ENCODE measurements at places on chromosomes 5 and 9.

- no peak for DNase-seq
These were observed 5.8 kb downstream of the ENC1 start for GRCh38 chr5:74634611-74635286.

GRCh38 chr5:124102486-124102885 is 590.5 kb downstream of the CSNK1G3 start:
- no peak for DNase-seq

GRCh38 chr5:2833556-2833955 is 82.1 kb upstream of the IRX2 start:
- no peak for DNase-seq

DNA sequence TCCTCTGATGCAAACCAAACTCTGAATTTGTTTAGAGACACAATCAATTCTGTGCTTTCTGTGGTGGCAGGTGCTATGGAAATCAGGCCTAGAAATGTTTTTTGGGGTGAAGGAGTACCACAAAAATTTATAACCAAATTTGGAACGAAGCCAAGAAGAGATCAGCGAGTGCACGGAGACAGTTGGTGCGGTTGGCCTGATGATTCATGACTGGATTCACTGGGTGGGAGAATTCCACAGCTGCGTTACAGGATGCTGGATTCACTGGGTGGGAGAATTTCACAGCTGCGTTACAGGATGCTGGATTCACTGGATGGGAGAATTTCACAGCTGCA is 135.6 kb upstream of the IRX4 start:
- no peak for DNase-seq

DNA sequence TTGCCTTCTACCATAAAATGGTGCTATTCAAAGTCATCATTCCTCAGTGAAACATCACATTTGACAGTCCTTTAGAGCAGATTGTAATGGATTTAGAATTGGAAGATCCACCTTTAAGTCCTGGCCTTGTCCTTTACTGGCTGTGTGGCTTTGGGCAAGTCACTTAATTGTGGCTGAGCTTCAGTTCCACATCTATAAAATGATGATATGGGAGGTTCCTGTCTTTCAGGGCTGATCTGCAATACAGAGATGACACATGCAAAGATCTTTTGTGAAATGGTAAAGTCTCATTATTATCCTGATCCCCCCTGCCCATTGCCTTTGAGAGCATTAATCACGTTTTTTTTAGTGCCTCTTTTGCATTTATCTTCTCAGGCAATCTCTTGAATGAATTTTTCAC is 58.2 kb downstream of the ZFAND5 start:
- DNase-seq = no peak

- peak; percentile 39 for DNase-seq
These were observed 33.3 kb downstream of the NKX2-5 start for GRCh38 chr5:173201636-173202265.

GRCh38 chr9:71663216-71663615 is 105.1 kb downstream of the CEMIP2 start:
- DNase-seq = no peak

DNA sequence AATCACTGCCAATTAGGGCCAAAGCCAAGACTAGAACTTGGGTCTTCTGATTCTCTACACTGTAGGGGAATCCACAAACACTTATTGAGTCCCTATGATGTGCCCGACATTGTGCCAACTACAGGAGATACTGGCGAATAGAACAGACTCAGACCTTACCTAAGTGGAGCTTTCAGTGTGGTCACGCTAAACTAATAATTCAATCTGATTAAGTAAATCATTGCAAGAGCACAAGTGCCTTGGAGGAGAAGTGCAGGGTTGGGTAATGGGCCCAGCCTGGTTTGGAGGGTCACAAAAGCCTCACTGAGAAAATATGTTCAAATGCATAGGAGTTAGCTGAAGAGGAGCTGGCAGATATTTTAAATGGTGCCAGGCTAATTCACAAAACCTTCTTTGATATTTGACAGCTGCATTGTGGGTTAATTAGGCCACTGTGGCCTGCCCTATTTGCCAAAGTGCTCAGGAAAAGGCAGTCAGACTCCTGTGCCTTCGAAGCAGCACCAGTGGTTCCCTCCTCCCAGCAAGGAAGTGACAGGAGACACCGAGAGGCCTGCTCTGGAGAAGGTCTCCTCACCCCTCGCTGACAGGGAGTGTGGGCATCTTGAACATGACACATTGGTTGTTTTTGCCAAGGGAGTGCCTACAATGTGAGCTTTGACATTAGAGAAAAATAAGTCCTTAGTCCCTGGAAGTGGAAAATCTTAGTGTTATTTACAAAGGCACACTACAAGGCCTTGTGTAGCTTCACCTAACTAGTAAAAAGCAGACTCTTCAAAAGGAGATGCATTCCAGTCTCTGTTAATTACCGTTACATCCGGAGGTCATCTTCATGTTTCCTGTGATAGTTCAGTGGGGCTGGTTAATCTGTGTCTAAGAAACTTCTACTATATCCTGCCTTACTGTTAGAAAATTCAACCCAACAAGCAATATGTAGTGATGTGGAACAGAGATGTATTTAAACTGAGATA is 24.1 kb upstream of the TRAF1 start:
- DNase-seq = no peak

GRCh38 chr9:22112870-22113821 is 104.0 kb upstream of the CDKN2B start:
- DNase-seq = no peak

GRCh38 chr9:116849721-116850120 is 162.6 kb downstream of the TRIM32 start:
- no peak for DNase-seq

GRCh38 chr9:4433379-4433778 is 56.9 kb upstream of the SLC1A1 start:
- no peak for DNase-seq

DNA sequence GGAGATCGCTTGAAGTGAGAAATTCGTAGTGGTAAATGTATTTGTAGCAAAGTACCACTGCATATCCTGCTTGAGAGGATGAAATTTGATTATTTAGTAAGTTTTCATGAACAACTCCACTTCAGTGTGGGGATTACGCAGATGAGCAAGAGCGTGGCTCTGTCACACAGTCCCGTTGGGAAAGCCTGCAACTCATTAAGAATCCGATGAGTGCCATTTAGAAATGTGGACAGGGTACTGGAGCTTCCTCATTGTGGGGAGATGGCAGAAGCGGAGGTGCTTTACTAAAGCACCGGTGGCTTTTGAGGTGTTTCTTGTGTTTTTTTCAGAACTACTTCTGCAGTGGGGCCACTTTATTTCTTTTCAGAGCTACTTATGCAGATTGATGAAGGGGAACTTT is 1.4 kb downstream of the TJP2 start:
- no peak for DNase-seq

DNA sequence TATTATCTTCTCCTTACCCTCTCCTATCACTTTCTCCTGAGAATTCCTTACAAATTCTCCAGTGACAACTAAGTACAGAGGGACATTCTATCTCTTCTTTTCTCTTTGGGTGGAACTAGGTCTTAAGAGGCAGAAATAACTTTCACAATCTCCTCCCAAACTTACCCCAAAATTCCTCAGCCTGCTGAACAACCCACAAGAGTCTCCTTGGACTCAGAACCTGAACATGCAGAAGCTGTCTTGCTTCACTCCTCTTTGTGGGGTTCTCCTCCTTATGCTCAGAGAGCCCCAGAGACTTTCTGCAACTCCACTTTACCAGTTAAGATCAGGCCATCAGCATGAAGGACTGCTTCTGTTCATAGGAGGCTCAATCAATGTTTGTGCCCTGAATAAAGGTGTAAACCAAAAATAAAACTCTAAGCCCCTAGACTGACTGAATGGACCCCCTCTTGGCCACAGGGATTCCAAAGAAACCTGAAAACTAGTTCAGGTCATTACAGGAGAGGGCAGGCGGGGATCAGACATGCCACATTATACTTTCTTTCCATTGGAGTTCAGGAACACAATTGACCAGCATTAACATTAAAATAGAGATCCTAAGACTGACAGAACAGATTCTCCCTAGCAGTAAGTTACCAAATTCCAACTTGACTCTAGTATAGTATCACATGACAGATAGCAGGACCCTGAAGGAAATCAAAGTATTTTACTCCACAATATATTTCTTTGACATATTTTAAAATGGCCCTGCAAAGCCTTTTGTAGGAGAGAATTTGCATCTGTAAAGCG is 179.7 kb upstream of the FBXL17 start:
- DNase-seq = peak; percentile 9

- DNase-seq = no peak
These were observed 45.7 kb upstream of the PANK3 start for GRCh38 chr5:168624850-168625364.

GRCh38 chr5:178392931-178393394 is 160.4 kb upstream of the PHYKPL start:
- no peak for DNase-seq

GRCh38 chr5:77844373-77844622 is 68.2 kb upstream of the TBCA start:
- DNase-seq = no peak

GRCh38 chr5:179777909-179778308 is 15.9 kb upstream of the LTC4S start:
- no peak for DNase-seq

GRCh38 chr5:43569236-43569746 is 12.4 kb upstream of the PAIP1 start:
- no peak for DNase-seq
